Body of pancreas (tissue), 4 donors: ENCODE measurements at places on chromosomes 11 and 22.

GRCh38 chr22:30675436-30675835 lies 7.8 kb upstream of the DUSP18 start:
- no peak for DNase-seq

DNA sequence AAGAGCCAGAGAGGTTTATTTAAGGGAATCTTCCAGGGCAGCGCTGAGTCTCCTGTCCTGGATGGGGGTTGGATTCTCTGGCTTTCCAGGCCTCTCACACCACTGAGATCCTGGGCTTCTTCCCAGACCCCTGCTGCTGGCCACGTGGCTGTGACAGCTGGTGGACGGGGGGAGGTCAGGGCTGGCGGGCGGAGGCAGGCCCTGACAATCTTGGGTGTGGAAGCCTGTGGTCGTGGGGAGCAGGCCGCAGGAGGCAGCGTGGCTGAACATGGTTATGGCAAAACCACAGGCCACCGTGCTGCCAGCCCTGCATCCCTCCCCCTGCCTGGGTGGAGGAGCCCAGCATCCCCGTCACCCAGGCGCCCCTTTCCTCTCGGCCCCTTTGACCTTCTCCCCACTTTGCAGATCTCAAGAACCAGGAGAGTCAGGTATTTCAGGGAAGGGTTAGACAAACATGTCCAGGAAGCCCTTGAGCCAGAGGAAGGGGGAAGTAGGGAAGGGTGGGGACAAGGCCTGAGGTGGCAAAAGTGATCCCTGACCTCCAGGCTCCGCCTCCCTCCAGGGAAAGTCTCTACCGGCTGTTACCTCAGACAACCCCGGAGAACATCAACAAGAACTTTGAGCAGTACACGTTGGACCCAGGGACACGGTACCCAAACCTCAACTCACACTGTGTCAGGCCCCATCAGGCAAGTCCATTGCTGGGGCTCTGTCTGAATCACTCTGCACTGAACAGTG lies 111.8 kb downstream of the MICAL2 start:
- DNase-seq = no peak

DNA sequence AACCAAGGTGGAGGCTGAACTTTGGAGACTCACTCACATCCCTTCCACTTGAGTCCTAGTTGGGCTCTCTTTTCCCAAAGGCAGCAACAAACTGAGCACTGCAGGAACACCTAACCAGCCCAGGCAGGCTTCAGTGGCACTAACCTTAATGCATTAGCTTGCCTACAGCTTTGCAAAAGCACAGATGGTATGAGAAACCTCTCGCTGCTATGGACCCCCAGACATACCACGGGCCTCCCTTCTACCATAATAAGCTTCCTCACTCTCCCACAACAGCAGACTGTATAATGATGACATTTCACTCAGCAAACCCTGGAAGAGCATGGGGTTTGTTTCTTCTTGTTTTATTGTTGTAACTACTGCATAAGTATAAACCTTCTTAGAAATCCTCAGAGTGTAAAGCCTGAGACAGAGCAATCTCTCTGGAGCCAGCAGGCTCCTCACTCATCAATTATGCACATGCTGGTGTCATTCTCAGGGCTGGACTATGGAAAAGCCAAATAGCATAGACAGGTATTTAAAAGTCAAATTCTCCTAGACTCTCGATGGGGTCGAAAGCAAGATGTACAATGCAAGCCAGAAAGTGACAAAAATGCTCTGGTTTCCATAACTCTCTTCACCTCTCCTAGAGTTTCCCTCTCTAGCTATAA lies 167.6 kb downstream of the NXPE2 start:
- DNase-seq = no peak

DNA sequence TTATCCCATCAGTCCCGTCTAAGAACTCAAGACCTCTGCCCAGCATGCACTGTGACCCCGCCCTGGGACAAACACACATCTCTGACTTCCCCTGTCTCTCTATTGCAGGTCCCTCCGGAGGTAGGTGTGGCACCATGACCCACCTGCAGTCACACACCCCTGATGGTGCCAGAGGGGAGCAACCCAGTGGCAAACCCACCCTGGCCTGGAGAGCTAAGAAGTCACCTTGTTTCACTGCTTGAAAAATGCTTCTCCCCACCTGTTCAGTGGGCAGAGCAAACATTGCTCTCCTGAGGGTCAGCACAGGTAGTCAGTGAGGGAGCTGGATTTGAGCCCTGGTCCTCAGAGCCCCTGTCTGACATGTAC lies 23.9 kb downstream of the CAPN1 start:
- DNase-seq = no peak

DNA sequence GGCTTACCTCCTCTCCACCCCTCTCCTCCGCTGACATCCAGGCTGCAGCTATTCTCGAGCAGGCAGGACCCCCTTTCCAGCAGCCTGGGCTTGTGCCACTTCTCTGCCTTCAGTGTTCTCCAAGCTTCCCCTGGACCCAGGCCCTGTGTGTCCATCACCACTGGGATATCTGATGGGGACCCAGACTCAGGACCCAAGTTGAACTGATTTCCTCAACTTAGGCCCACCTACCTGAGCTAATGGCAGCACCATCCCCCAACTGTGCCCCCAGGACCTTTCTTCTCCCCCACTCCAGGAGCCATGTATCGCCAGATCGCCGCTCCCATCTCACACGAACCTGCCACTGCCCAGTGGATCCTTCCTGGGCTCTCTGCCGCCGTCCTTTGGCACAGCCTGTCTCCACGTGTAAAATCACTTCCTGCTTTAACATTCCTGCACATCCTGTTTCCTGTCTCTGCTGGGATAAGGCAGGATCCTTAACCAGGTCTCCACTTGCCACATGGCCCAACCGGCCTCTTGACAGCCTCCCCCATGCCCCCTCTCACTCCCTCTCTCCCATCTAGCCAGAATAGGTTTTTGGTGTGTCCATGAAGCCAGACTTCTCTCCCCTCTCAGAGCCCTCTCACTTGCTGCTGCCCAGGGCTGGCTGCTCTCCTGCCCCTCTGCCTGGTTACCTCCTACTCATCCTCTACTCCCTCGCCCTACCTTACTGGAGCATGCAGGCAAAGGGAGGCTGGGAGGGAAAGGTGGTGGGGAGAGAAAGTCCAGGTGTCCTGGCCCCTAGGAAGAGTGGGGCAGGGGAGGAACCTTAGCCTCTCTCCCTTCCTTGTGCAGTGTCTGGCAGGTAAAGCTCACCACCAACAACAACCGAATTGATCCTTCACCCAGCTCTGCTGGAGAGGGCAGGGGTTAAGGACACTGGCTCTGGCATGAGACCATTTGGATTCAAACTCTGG lies 9.4 kb downstream of the SPATA19 start:
- no peak for DNase-seq

GRCh38 chr22:21697021-21697771 lies 31.4 kb downstream of the PPIL2 start:
- no peak for DNase-seq

GRCh38 chr11:26730414-26731083 lies 8.7 kb upstream of the SLC5A12 start:
- DNase-seq = no peak

- no peak for DNase-seq
Measured at GRCh38 chr11:112318184-112318591, 57.5 kb upstream of the PLET1 start.

GRCh38 chr22:32343941-32344340 lies 13.7 kb upstream of the RFPL3 start:
- no peak for DNase-seq

DNA sequence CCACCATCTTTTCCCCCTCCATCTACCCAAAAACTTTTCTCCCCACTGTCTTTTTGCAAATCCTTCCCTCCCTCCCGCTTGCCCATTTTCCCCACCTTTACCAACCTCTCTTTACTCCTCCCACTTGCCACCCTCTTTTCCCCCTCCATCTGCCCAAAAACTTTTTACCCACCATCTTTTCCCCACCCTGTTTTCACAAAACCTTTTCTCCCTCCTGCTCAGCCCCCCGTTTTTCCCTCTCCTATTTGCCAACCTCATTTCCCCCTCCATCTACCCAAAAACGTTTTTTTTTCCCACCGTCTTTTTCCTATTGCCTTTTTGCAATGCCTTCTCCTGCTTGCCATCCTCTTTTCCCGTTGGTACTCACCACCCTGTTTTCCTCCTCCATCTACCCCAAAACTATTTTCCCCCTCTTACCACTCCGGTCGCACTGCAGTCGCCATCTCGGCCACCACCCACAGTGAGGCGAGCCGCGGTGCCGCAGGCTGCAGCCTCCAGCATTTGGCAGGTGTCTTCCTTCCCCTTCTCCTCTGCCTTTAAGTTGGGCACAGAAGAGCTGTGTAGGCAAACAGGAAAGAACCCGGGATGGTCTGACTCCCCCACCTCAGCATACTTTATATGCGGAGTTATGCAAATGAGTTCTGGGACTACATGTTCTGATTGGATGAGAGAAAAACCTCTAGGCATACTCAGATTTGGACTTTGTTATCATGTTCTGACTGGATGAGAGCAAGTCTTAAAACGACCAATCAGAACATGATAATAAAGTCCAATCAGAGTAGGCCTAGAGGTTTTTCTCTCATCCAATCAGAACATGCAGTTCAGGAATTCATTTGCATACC lies 121.2 kb upstream of the VPREB1 start:
- no peak for DNase-seq

GRCh38 chr11:64102005-64102738 lies 63.7 kb downstream of the MACROD1 start:
- DNase-seq = no peak

GRCh38 chr22:39478441-39478850 lies 21.6 kb downstream of the MGAT3 start:
- peak; percentile 48 for DNase-seq

GRCh38 chr22:37098976-37099591 lies 10.4 kb downstream of the TMPRSS6 start:
- DNase-seq = no peak

- peak; percentile 86 for DNase-seq
Measured at GRCh38 chr22:22692707-22693530, 48.5 kb downstream of the GGTLC2 start.

- DNase-seq = no peak
Measured at GRCh38 chr11:27084518-27084917, 43.9 kb downstream of the BBOX1 start.

DNA sequence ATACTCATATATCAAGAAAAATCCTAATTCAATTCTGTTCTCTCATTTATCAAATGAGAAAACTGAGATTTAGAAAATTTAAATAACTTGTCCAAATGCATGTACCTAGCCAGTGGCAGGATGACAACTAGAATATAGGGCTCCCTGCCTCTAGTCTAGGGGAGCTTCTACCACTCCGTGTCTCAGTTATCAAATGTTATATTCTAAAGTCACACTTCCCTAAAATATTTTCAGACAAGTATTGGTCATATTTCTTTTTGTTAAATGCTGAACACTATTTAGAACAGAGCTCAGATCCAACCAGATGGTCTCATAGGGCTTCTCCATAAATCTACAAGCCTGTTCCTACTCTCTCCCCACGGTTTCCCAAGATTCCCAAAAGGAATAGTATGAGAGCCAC lies 26.3 kb downstream of the KCNJ1 start:
- DNase-seq = no peak
